A549 (cell line): ENCODE measurements at places on chromosomes 16 and 17.

DNA sequence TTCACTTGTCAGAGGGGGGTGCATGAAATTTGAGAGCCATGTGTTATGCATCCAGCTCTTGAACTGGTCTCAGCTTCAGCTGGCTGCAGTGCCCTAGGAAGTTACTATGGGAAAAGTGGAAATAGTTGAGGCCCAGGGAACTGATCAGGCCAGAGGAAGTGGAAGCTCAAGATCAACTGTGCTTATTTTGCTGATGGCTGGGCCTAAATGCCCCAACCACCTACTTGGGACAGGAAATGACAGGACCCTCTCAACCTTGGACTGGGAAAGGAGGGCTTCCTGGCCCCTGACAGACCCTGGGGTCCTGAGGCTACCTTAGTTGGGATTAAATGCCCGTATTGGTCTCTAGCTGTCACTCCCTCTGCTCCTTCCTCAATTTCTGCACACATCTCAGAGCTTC lies 1.2 kb upstream of the TAOK2 start:
- no peak for DNase-seq

GRCh38 chr17:1593630-1593931 lies 31.0 kb upstream of the PITPNA start:
- no peak for DNase-seq

- no peak for DNase-seq
Measured at GRCh38 chr17:78399028-78399692, 20.7 kb downstream of the PGS1 start.

GRCh38 chr17:57269598-57270255 lies 13.4 kb downstream of the MSI2 start:
- DNase-seq = no peak

DNA sequence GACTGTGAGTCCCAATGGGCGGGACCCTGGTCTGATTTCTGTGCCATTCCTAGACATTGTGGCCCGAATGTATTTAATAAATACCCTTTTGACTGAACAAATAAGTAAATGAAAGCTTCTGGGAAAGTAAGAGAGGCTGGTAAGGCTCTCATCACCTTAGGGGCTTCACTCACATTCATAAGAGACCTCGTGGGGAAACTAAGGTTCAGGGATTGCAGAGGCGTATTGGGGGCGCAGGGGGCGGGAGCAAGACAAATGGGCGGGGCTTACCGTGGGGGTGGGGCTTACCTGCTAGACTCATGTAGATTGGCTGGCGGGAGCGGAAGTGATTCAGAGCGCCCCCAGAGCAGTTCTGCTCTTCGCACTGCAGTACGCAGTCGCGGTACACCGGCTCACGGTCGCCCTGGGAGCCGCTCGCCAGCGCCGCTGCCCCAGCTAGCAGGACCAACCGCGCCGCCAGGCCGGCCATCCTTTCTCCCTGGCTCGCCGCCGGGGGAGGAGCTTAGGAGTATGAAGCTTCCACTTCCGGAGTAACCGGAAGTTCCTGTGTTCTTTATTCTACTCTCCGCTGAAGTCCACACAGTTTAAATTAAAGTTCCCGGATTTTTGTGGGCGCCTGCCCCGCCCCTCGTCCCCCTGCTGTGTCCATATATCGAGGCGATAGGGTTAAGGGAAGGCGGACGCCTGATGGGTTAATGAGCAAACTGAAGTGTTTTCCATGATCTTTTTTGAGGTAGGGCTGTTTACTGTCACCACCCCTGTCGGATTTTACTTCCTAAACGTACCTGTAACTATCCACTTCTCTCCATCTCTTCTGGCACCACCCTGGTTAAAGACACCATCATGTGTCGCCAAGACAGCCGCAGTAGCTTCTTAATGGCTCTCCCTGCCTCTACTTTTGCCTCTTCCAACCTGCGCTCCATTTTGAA lies at the start of gene PGAP3:
Gene PGAP3 (minus strand): TSS at position 512 of the 929 bp plus-strand sequence. CDS start 43 bp downstream, at position 469.
- peak; percentile 96 for DNase-seq

GRCh38 chr17:5583426-5584382 lies 605 bp downstream of the NLRP1 start:
- no peak for DNase-seq

- DNase-seq = no peak
Measured at GRCh38 chr16:28524681-28525171, 14.0 kb downstream of the NUPR1 start.

GRCh38 chr17:50668838-50669581 lies 34.3 kb downstream of the ABCC3 start:
- DNase-seq = no peak

GRCh38 chr17:58084317-58084981 lies 1.2 kb downstream of the DYNLL2 start:
- DNase-seq = peak; percentile 61

- DNase-seq = peak; percentile 14
Measured at GRCh38 chr17:14553847-14554246, 253.0 kb downstream of the HS3ST3B1 start.

- DNase-seq = no peak
Measured at GRCh38 chr17:20975566-20975965, 67.2 kb downstream of the USP22 start.

- no peak for DNase-seq
Measured at GRCh38 chr17:9380361-9380760, 195.3 kb downstream of the STX8 start.

- DNase-seq = peak; percentile 52
Measured at GRCh38 chr17:38604479-38605403, 1.0 kb downstream of the SRCIN1 start.

GRCh38 chr16:89507834-89508590 lies at the start of gene SPG7:
Gene SPG7, plus strand, starts transcription at chr16:89508403. Its CDS starts 15 bp downstream, at chr16:89508418.
- DNase-seq = peak; percentile 94
